ENCODE measurements at places on chromosomes 4 and X. TPM values are rescaled to one million over a fixed set of nuclear protein-coding genes. Genes with fewer than 3 reads are reported as not detected.

Gene NEUROG2
- not detected for total RNA-seq

Gene CSAG2
- total RNA-seq = not detected

DNA sequence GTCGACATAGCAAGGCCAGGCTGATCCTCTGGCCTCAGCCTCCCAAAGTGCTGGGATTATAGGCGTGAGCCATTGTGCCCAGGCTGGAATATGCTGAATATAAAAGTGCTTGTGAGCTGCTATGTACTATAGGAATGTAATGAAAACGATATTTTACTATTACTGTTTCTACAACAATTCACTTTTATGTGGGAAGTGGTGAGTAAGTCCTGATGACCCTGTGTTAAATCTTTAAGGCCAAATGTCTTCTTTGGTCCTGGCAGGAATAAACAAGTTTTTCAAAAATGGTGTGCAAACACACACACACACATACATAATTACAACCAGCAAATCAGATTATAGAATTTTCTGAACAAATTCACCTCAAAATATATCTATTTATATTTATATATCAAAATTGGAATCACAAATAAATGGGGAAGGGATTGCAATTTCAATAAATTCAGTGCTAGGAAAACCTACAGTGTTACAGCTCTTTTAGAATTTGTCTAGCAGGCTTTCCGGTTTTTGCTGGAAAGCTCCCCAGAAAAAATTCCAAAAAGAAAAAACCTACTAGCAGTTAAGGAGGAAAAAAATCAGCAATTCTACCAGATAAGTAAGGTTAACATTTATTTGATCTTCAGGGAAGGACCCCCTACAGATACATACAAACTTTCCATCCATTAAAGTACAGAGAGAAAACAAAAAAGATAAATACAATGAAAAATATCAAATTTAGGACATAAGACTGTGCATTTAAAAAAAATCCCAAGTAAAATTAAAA lies 17.9 kb downstream of the SMIM14 start:
- DNase-seq = no peak

DNA sequence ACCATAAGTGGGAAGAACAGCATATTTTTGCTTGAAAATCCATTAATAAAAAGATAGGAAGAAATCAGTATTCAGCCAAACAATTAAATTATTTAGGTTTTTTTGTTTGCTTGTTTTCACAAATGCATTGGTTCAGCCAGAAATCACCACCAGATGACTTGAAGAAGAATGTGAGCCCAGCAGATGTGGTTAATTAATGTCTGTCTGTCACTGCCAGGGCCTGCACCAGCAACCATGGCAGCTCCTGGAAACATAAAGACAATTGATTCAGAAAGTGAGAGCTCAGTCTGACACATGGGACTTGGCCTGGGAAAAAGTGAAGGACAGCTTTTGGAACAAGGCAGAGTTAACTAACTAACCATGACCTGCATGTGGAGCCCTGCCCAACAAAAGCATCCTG lies 74.0 kb downstream of the MAOB start:
- DNase-seq = no peak

DNA sequence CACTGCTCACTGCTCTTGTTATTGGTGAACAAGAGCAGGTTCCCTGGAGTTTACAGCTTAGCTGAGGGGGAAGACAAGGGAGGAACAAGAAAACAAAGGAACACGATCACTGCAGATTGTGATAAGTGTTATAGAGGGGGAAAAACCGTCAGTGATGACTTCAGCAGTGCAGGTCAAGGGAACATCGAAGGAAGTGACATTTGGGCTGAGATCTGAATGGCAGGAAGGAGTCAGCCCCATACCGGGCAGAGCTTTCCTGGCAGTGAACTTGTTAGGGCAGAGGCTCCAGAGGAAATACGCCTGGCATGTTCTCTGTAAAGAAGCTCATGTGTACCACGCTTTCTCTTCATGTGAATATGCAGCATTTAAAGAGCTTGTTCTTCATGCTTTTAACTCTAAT lies 78.1 kb downstream of the LDB2 start:
- no peak for DNase-seq

All from gastrocnemius medialis (tissue), 4 donors.